NCI-H1092 treated with DMSO at 0.1 percent for 48 hours (cell line): ENCODE measurements at places on chromosomes 5 and 9.

DNA sequence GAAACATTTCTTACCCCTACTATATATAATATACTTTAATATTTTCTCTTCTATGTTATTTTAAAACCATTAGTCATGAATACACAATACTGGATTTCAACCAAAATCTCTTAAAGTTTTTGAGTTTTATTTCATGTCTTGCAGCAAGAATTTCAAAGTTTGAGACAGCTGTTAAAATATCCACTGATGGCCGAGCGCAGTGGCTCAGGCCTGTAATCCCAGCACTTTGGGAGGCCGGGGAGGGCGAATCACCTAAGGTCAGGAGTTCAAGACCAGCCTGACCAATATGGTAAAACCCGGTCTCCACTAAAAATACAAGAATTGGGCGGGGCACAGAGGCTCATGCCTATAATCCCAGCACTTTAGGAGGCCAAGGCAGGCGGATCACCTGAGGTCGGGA is 59.7 kb upstream of the DAPK1 start:
- DNase-seq: no peak

GRCh38 chr9:116991051-116991450 is 303.9 kb downstream of the TRIM32 start:
- DNase-seq: no peak

DNA sequence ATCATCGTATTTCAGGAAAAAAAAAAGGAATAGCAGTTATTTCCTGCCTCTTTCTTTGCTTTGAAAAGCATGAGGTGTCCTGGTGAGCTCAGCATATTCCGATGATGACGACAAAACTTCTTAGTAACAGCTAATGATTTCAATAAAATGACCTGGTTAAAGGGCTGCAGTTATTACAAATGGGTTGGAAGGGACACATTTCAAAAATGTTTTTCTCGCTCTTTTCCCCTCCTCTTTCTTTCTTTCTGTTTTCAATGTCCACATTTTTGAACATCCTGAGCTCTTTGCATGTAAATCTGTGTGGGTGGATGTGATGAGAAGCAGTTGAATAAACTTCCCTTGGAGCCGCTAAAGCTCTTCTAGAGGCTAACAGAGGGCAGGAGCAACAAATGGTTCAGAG is 186.8 kb upstream of the SLC27A6 start:
- no peak for DNase-seq

- no peak for DNase-seq
These were observed 55.1 kb downstream of the ABCA1 start for GRCh38 chr9:104872656-104873488.

GRCh38 chr5:62042007-62042406 is 264.0 kb upstream of the KIF2A start:
- no peak for DNase-seq

GRCh38 chr5:176535101-176535663 is 2.0 kb downstream of the RNF44 start:
- no peak for DNase-seq
